ENCODE measurements at places on chromosomes 6 and 20.

DNA sequence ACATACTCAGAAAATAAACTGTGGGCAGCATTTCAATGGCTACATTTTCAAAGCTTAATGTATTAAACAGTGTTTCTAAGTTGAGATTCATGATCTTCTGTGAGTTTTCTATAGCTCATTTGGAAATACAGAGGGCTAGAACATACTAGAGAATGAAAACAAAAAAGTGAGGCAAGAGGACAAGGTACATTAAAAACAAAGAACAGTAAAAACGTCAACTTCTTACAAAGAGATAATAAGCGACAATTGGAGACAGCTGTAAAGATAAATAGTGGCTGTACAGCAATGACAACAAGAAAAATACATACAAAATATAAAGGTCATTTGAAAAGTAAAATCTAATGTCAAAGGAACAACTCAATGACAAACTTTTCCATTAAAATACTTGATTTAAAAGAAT is 94.3 kb downstream of the REV3L start:
- DNase-seq, result no peak

GRCh38 chr6:43032326-43032725 is 10.9 kb downstream of the RRP36 start:
- no peak for DNase-seq

DNA sequence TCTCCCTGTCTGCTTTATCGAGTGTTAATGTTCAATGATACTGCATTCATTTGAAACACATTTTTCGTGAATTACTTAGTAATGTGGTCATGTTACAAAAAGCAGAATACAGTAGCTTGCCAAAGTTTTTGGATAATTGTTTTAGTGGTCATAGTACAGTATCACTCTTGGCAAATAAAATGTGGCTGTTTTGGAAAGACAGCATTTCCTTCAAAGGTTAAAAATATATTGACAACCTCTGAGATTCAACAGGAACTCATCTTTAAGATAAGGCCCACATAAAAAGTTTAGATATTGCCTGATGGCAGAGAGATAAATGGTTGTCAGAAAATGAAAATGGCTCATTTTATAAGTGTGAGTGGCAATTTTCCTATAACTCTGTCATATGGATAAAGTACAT is 297.7 kb upstream of the MAN1A1 start:
- DNase-seq, result no peak

DNA sequence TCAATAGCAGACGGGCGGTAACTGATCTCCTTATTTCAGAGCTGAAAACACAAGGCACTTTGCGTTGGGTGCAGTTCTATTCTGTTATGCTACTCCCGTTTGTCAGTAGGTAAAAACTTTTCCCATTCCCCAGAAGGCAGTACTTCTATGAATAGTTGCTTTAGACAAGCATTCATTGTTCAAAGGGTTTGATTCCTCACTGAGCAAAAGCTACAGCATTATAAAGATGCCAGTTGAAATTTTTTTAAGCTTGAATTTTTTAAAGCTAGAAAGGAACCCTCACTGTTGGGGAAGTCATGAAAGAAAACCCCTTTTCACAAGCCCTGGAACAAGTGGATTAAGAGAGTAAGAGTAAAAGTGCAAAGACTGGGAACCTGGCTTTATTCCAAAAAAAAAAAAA is 42.3 kb downstream of the FUT9 start:
- no peak for DNase-seq

GRCh38 chr20:4924446-4924845 is 76.9 kb downstream of the SLC23A2 start:
- no peak for DNase-seq

- no peak for DNase-seq
Measured at GRCh38 chr6:6851059-6851948, 256.5 kb upstream of the RREB1 start.
